ENCODE measurements at places on chromosomes 5 and 9.

DNA sequence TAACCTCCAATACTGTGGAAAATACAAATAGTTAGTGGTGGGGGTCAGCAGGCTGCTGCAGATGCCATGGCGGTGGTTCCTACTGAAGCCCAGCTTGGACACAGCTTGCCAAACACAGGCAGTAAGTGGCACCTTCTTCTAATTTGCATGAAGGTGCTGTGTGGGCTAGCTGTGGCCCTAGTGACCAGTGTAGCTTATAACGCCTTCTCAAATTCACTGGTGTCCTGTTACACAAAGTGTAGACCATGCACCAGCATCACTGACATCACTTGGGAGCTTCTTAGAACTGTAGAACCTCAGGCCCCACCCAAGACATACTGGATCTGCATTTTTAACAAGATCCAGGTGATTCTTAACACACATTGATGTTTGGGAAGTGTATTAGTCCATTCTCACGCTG lies 58.8 kb upstream of the TGFBR1 start:
- no peak for DNase-seq

DNA sequence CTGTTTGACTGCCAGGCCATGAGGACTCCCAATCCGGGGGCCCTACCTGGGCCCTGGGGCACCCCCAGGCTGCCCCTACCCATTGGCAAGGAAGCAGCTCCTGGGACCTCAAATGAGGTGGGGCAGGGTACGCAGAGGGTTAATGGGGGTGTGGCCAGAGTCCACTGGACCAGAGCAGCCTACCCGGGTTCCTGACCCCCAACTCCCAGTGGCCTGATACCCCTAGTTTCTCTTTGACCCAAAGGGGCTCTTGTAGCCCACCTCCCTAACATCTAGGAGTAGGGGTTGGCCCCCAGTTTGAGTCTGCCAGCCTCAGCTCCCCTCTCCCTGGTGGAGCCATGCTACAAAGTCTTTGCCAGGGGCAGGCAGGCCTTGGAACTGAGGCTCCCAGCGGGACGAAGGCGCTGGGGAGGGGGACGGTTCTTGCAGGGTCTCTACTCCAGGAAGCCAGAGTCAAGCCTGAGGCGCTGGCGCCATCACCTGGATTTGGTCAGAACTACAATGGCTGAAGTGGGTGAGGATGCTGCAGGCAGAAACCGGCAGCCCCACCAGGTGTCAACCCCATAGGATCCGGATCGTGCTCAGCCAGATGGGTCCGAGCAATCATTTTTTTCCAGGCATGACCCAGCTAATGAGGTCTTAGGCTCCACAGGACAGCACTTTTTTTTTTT lies 8.4 kb upstream of the CERCAM start:
- no peak for DNase-seq

DNA sequence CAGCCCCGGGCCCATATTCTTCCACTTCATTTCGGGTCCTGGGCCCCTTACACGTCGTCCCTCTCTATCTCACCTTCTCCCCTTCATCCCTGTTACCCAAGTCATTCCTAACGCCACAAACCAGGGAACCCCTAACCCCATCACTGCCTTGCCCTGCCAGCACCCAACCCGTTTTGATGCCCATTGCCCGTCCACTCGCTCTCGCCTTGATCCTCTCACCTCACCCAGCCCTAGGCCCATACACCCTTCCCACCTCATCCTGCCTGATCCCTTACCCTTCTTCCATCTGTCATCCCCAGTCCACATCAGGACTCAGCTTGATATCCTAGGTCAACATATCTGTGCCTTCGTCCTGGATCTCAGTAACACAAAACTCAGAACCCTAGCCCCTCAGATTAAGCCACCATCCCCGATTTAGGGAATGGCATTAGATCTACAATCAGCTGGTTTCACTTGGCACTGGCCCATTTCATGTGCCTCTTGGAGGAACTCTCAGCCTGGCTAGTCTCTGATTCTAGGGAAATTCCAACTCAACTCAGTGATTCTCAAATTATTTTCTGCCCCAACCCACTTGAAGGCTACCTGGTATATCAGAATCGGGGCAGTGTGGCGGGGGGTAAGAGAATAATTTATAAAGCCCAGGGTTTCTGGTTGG lies 489 bp downstream of the CHMP5 start:
- DNase-seq, result no peak

DNA sequence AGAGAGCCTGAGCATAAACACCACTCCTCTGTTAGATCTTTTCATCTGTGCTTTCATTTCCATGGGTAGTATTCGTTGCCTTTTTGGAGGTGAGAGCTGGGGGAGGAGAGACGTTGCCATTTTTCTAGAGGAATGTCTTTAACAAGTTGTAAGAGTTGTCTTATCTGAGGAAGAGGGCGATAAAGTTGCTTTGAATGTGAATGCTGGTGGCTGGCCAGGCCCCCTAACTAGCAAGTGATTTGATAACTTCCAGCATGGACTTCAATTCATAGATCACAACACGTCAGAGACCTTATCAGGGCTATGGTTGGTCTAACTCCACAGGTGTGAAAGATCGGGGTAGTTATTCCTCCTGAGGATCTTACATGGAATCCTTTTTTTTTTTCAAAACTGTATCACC lies 30.0 kb upstream of the AOPEP start:
- no peak for DNase-seq

DNA sequence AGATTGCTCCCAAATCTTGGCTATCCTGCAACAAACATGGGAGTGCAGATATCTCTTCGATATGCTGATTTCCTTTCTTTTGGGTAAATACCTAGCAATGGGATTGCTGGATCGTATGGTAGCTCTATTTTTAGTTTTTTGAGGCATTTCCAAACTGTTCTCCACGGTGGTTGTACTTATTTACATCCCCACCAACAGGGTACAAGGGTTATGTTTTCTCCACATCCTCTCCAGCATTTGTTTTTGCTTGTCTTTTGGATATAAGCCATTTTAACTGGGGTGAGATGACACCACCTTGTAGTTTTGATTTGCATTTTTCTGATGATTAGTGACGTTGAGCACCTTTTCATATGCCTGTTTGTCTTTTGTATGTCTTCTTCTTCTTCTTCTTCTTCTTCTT lies 20.3 kb downstream of the CTSL start:
- no peak for DNase-seq

DNA sequence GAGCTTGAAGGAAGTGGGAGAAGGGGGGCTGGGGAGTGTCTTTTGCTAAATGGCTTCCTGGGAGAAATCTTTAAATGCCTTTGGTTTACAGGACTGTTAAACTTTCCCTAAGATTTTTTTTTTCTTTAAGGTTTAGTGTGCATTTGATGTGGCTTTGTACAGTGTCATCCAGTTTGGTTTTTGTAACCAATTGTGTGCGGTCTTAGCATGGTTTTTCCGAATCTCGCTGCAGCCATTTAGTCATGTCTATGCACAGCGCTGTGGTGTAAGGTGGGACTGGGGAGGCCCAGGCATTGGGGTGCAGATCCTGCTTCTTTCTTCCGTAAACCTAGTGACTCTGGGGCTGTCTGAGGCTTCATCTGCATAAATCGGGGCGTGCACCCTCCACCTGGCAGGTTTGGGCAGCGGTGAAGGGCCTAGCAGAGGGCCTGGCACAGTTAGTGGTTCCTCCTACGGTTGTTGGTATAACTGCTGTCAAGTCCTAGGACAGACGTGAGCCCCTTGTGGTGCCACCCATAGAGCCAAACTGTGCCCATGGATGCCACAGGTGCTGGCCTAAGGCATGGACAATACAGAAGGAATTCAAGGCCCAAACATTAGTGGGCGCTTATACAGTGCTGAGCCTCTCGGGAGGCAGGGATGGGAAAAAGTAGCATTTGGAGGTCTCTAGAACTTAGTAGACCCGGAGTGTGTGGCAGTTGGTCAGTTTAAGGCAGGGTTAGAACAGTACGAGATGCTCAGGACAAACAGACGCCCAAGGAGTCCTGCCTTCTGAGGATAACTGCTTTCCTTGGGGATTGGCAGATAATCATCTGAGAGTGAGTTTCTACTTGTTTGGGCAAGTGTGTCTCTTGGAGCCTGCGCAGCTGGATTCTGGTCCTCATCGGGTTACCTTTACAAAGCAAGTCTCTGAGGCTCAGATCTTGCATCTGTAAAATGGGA lies 1.5 kb downstream of the PRRC2B start:
- DNase-seq, result no peak

DNA sequence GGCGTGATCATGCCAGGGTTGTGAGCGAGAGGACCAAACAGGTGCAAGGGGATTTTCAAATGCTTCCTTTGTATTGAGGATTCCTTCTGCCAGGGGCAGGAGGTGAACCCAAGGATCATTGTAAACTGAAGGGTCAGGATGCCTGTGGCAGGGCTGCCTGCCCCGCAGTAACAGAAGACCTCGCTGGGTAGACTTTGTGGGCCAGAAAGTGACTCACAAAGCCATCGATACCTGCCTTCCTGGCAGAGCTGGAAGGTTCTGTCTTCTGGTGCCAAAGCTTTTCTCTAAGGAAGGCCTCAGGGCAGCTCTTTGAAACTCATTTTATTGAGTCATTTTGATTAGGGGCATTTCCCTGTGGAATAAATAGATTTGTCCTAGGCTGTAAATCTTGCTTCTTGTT lies 223.4 kb downstream of the ICE1 start:
- no peak for DNase-seq

DNA sequence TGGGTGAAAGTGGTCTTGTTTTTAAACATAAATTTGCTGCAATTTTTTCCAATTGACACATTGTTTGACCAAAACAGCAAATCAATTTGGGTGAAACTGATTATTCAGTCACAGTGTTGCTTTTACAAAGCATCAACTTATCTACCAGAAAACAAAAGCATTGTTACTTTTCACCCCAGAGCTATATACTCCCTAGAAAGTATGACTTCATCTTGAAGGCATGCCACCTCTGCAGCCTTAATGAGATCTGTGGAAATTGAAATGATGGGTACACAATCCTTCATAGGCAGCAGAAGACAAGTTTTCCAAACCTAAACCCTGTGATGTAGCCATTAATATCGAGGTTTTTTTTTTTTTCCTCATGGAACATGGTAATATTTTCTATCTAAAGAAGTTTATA lies 615.9 kb downstream of the CHSY3 start:
- DNase-seq, result no peak

GRCh38 chr5:68464424-68464823 lies 248.9 kb downstream of the PIK3R1 start:
- no peak for DNase-seq

- DNase-seq, result no peak
These were observed 887.3 kb upstream of the SEMA6A start for GRCh38 chr5:117461966-117462365.

Data from Panc1 (cell line).